CD14-positive monocyte (primary cell): ENCODE measurements at places on chromosomes 3 and 15. TPM values are rescaled to one million over a fixed set of nuclear protein-coding genes. Genes with fewer than 3 reads are reported as not detected.

The EPHA3 gene
- polyA plus RNA-seq = not detected in 2 replicates

The LRRC34 gene
- 0.25 TPM for polyA plus RNA-seq

The C3orf22 gene
- polyA plus RNA-seq = not detected in 2 replicates

The CCDC39 gene
- not detected for polyA plus RNA-seq

The PLSCR2 gene
- polyA plus RNA-seq = not detected in 2 replicates

The TNFSF10 gene
- polyA plus RNA-seq = 264 TPM

The TRA2B gene
- 99.9 TPM for polyA plus RNA-seq

The PEX11A gene
- 0.75 TPM for polyA plus RNA-seq

The CORO2B gene
- polyA plus RNA-seq = not detected

The LARP6 gene
- polyA plus RNA-seq = not detected in 2 replicates

The U2SURP gene
- polyA plus RNA-seq = 51.4 TPM

The A4GNT gene
- not detected for polyA plus RNA-seq

The CDV3 gene
- polyA plus RNA-seq = 30.0 TPM

The CKMT1A gene
- not detected for polyA plus RNA-seq

The SRGAP3 gene
- 0.27 TPM for polyA plus RNA-seq

The AMT gene
- 13.2 and 25.1 TPM in 2 replicates for polyA plus RNA-seq

The TM4SF4 gene
- not detected in 2 replicates for polyA plus RNA-seq
